Osteoblast (primary cell): ENCODE measurements at places on chromosomes 1 and 21.
A peak's percentile ranks its signal among the peaks of the same experiment; 100 is the strongest.

DNA sequence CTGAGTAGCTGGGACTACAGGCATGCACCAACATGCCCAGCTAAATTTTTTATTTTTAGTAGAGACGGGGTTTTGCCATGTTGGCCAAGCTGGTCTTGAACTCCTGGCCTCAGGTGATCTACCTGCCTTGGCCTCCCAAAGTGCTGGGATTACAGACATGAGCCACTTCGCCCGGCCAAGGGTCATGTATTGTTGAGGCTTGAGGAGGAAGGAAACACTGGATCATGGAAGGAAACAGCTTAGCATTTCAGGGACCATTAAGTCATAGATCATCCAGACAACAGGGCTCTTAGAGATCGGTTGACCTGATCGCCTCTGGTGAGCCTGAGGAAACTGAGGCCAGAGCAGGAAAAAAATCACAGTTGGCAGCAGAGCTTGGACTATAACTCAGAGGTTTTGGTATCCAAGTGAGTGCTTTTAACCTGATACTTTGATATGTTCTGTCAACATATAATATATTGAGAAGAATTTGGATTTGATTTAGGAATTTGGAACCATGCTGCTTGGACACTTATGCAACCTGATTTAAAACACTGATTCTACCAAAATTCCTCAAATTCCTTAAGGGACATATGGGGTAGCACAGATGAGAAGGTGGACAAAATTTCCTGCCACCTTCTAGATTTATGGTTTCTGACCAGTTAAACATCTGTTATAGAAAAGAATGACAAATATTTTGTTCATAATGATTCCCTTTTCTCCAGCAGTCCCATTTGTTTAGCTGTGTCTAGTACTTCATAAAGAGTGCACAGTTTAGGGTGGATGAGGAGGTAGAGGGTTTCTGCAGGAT lies 13.1 kb upstream of the BMP8A start:
- no peak for DNase-seq

DNA sequence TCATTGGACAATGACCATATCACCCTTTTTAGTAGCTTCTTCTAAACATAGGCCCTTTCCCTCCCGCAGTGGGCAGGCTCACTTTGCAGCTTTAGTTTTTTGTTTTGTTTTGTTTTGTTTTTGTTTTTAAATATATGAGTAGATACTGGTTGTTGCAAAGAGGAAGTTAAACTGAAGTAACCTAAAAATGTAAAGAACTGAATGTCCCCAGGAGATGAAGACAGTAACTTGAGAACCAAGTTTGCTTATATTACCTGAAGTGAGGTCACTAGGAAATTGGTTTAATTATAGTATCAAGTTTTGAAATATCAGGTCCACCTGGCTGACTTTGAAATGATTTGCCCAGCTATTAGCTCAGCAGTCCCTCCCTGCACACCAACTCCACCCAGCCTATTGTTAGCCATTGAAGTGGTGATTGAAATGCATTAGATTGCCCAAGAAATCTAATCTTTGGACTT lies 18.2 kb downstream of the SMAP2 start:
- DNase-seq, result no peak

GRCh38 chr21:43289966-43290365 lies 121.2 kb downstream of the CRYAA start:
- no peak for DNase-seq

DNA sequence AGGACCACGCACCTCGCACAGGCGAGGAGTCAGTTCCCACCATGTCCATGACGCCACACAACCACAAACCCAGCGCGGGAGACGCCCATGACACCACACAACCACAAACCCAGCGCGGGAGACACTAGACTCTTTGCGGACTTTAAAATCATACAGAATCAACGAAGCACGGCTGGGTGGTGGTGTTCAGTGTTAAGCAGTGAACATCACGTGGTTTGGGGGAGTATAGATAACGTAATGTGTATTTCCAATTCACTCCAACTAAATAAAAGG lies 19.2 kb downstream of the PTTG1IP start:
- DNase-seq, result peak; percentile 37

DNA sequence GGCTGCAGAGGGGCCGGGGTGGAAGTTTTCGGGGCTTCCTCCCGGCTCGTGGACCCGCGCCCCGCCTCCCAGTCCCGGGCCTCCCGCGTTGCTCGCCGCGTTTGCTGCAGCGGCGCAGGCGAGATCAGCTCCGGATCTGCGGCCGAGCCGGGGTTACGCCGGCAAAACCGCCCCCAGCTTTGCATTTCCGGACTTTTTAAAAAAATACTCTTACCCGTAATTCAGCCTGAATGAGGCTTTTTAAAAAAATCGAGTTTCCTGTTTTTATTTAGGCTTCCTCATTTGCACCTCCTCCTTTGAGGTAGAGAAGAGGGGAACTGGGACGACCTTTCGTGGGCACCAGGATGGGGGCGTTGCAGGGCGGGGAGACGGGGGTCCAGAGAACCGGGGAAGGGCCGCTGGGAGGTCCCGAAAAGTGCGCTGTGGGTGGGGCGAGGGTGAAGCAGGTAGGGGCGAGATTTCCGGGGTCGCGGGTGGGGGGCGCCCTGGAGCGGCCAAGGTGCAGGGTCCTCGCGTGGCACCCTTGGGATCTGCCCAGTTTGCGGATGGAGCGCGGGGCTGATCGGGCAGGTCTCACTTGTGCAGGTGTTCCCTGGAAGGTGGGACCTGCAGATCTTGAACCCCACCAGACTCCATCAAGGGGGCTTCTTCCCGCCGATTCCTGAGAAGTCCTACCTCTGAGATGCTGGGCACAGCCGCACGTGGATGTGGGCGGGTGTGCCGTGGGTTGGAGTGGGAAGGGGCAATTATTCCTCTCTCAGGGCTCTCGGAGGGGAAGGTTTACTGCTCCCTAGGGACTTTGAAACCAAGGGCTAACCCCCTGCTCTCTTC lies 1.1 kb downstream of the PIK3CD start:
- DNase-seq, result peak; percentile 85

GRCh38 chr21:42356046-42356445 lies 5.3 kb upstream of the TFF2 start:
- no peak for DNase-seq

- no peak for DNase-seq
Measured at GRCh38 chr1:203667616-203668015, 41.0 kb downstream of the ATP2B4 start.

DNA sequence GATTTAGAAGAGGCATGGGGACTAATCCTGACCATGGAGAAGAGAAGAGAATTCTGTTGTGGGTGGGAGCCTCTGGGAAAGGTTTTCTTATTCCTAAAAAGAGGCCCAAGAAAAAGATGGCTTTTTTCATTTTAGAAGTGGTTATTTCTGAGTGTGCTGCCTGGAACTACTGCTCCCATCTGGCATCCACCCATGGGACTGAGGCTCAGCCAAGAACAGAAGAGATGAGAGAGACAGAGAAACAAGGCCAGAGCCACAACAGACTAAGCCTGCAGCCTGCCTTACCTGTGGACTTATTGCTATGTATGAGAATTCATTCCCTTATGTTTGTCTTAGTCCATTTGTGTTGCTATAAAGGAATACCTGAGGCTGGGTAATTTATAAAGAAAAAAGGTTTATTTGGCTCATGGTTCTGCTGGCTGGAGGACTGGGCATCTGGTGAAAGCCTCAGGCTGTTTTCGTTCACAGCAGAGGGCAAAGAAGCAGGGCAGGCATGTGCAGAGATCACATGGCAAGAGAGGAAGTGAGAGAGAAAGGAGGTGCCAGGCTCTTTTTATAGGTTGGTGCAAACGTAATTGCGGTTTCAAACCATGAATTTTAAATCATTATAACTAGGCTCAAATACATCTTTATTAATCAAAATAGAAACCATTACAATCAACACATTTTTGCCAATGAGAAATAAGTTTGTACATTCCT lies 57.5 kb upstream of the PRDM2 start:
- DNase-seq, result no peak

DNA sequence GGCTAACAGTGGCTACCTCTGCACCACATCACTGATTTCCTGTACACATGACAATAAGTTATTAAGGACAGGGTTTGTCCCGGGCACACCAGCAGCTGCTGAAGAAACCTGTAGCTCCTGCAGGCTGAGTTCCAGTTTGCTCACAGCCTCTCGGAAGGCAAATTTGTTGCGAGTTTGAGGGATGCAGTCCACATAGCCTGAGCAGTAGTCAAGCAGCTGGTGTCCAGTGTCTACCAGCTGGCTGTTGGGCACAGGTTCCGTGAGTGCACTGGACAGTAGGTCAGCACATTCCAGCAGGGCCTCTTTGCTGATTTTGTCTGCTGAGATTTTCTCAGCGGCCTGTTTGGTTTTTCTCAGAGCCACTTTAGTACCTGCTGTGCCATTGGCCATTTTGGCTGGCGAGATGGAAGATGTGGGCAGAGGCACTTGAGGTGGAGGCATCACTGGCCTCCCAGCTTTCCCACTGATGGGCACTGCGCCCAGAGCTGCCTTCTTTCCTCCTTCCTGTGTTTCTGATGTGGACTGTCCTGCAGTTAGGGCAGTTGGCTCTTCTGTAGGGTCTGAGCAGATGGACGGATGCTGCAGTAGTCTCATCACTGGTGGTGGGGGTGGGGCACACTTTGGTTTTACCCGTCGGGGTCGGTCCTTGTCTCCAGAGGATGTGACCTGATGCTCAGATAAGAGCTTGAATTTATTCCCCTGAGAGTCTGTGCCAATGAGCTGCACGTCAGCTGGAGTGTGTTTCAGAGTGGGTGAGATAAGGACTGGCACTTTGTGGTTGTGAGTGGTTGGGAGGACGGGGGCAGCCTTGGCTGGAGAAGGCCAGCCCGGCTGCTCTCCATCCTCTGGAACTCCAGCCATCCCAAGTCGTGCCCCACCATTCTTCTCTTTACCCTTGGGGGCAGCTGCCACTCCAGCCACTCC lies 26.1 kb downstream of the TOR3A start:
- no peak for DNase-seq

- no peak for DNase-seq
Measured at GRCh38 chr1:168505006-168505405, 38.8 kb downstream of the XCL2 start.

DNA sequence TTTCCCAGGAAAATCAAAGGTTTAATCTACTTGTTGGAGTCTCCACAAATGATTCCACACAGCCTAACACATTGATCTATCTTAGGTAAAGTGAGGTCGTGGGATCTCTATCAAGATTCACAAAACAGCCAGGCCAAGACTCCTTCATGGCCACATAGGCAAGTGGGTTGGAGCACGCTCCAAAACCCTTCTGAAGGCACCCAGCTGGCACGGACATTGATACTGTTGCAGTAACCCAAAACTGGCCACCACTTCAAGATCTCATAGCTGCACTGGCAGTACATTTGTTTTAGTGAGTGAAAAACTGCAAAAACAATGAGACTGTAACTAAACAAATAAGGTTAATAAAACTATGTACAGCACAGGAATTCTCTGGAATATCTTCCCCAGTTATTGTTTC lies 61.9 kb downstream of the COLGALT2 start:
- no peak for DNase-seq

- DNase-seq, result no peak
Measured at GRCh38 chr1:89941110-89941766, 53.7 kb upstream of the ZNF326 start.

DNA sequence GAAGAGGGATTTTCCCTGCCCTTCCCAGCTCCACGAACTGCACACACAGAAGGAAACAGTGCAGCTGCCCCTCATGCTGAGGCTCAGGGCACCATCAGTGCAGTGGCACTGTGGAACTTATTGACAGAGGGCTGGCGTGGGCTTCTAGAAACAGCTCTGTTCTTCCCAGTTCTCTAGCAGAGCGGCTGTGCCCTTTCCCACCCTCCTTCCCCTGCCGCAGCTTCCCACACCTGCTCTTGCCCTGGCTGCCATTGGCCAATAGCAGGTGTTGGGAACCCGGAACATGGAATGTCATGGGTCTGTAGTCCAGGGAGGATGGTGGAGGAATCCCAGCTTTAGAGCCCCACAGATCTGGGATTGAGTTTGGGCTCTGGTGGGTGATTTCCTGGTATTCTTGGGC lies 343.8 kb downstream of the RPS6KC1 start:
- no peak for DNase-seq

DNA sequence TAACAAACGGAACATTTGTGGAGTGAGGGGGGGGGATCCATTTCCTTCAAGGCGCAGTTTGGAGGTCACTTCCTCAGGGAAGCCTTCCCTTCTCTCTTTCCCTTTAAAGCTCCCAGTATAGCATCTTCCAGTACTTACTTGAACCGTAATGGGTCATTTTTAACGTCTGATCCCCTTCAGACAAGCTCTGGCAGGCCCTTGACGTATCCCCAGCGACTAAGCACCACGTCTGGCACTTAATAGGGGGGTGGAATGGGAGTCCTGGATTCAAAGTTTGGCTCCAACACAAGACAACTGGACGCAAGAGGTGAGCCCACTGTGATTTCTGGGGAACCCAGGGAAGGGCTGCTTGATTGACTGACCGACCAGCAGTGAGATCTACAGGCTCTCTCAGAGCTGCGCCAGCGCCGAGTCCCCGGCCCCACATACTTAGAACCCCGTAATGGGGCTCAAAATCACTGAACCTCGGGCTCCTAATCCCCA lies 441 bp downstream of the YARS1 start:
- DNase-seq, result peak; percentile 74

DNA sequence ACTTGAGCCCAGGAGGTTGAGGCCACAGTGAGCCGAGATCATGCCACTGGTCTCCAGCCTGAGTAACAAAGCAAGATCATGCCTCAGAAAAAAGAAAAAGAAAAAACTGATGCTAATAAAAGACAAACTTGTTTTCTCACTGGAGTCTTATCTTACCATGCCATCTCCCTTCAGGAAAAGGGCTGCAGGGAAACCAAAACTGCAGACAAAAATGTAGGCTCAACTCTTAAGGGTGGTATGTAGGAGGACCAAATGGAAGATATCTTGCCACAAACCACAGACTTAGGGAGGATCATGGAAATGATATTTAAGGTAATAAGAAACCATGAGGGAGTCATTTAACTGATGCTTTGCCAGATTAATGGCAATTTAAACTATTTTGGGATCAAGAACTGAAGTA lies 32.9 kb downstream of the UROD start:
- DNase-seq, result no peak

DNA sequence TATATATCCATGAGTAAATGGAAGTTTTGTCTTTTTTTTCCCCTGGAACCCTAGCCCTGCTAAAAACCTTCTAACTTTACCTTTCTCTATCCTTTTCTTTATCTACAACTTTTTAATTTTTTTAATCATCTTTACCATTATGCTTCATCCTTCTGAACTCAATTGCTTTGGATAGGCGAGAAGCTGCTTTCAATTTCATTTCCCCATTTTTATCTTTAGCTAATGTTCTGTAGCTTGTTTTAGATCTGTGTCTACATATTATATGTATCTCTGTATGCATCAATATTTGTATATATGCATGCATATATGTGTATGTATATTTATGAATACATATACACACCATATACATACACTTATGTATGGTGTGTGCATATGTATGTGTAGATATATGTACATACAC lies 57.4 kb downstream of the PTPRC start:
- DNase-seq, result no peak

- DNase-seq, result no peak
Measured at GRCh38 chr1:33460144-33460543, 12.3 kb upstream of the ZSCAN20 start.

GRCh38 chr1:23370330-23370708 lies 683 bp upstream of the ZNF436 start:
- DNase-seq, result no peak

GRCh38 chr1:108691128-108691941 lies 775 bp upstream of the PRPF38B start:
- no peak for DNase-seq
